ENCODE measurements at places on chromosomes 7 and 10.
A peak's percentile ranks its signal among the peaks of the same experiment; 100 is the strongest.

- no peak for DNase-seq
Measured at GRCh38 chr10:30190577-30191552, 131.5 kb upstream of the JCAD start.

DNA sequence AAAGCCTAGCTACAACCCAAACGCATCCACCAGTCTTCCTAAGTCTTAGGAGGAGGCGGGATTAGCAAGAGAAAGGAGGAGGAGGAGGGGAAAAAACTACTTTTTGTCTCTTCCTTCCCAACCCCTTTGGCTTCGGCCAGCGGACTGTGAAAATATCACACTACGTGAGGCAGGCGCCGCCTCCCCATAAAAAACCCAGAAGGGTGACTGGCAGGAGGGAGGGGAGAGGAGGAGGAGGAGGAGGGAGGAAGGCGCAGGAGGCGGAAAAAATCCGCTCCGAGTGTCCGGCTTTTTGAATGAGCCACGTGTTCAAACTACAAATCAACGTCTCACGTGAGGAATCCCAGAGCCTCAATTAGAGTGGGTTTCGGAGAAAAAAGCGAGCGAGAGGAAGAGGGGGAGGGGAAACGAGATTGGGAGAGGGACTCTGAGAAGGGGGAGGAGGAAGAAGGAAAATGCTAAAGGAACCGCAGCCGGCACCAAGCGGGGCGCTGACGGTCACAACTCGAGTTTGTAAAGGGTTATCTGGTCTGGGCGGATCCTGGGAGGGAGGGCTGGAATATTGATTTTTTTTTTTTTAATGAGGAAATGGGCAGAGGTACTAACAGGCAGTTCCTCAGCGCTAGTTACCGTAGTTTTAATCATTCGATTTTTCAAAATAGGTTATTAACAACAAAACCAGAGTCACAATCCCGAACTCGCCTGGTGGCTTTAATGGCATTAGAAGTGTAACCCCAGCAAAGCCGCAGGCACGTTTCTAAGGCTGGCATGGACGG is at the start of gene IGF2BP3:
Gene IGF2BP3, minus strand, starts transcription at position 162 of the 776 bp plus-strand sequence. CDS start 381 bp downstream, outside the sequence.
- no peak for DNase-seq

GRCh38 chr10:110059925-110060324 is 52.1 kb downstream of the ADD3 start:
- DNase-seq: no peak

DNA sequence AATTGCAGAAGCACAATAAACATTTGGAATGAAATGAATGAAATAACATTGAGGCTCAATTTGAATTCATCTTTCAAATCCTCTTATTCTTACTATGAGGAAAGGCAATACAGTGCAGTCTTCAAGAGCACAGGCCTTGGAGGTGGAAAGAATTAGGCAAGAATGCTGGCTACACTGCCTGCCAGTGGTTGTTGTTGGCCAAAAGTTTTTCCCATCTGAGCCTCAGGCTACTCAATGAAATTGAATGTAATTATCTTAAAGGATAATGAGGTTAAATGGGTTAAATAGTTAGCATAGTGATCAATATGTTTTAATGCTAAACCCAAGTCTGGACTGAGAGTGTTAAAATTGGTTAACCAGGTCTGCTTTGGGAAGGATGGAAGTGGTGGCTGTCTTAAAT is 140.9 kb downstream of the MBL2 start:
- no peak for DNase-seq

- DNase-seq: no peak
Measured at GRCh38 chr10:44427479-44427878, 42.6 kb upstream of the CXCL12 start.

GRCh38 chr10:117537436-117537903 is 5.1 kb upstream of the EMX2 start:
- DNase-seq: no peak

DNA sequence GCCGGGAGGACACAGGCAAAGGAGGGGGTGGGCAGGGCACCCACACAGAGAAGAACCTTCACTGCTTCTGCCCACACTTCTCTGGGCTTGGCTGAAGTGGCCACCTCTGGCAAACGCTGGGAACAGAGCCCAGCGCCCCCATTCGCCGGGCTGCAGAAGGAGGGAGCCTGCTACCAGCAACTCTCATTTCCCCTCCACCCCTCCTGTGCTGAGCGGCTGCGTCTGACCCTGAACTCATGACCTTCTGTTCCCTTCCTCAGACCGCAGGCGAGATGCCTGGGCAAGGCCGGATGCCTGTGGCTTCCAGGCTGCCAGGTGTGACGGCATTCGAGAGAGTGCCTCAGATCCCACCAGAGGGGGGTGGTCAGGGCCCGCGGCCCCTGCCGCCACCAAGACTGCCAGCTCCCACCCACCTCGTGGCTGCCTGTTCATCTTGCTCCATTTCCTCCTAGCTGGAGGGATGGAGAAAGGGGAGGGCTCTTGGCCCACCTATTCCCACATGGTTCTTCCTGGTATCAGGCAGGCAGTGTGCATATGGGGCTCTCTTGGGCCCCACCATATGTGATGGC is 19.8 kb downstream of the DNAJB12 start:
- peak; percentile 80 for DNase-seq

- no peak for DNase-seq
Measured at GRCh38 chr7:117270371-117270770, 52.5 kb downstream of the WNT2 start.

DNA sequence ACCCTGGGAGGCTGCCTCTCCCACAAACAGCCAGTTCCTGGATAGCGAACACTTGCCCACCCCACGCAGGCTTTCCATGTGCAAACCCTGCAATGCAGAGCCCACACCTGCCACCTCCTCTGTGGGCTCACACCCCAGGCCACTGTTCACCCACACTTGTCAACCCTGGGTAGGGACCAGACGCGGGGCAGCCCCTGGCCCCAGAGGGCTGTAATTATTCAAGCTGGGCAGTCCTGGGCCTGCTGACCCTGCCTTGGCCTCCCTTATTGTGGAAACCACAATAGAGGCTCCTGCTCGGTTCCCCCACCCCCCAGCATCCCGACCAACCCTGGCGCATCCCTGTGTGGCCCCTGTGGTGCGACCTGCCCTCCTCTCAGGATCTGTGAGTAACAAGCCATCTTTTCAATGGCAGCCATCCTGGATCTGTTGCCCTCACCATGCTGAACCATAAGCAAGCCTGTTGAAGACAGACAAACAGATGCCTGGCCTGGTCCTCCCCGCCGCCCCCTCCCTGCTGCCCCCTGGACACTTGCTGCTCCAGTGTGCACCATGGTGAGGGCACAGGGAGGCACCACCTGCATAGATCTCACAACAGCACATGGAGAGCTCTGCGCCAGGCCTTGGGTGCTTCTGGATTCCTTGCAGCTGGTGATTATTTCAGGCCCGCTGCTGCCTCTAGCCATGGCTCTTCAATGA is 15.8 kb upstream of the UBE3C start:
- DNase-seq: no peak

GRCh38 chr7:77867537-77867865 is 68.9 kb downstream of the PHTF2 start:
- no peak for DNase-seq

GRCh38 chr7:47827351-47827756 is 120.9 kb downstream of the PKD1L1 start:
- no peak for DNase-seq

- DNase-seq: no peak
Measured at GRCh38 chr10:110175406-110175805, 32.0 kb upstream of the MXI1 start.

- DNase-seq: peak; percentile 61
Measured at GRCh38 chr7:100965723-100966541, 3.4 kb upstream of the MUC12 start.

All from activated effector memory CD4-positive, alpha-beta T cell treated with Interleukin-2 at 50 U/mL for 16 hours (primary cell).